ENCODE measurements at places on chromosomes 7 and 10.

DNA sequence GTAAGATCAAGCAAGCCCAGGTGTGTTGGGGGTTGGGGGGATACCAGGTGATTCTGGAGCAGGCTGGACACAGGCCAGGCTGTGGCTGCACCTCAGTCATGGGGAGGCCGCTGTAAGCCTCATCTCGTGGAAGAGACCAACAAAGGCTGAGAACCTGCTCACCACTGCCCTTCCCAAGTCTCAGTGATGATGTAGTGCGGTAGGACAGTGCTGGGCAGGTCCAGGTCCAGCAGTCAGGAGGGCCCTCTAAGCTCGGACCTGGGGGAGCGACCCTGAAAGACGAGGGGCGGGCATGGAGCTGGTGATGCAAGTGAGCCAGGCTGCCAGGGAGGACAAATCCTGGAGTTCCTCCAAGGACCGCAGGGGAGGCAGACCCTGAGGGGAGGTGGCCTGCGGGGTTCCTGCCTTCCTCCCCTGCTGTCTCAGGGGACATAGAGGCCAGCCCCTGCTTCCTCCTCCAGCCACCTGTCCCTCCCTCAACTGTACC lies 3.3 kb upstream of the PWWP2B start:
- DNase-seq, result no peak

DNA sequence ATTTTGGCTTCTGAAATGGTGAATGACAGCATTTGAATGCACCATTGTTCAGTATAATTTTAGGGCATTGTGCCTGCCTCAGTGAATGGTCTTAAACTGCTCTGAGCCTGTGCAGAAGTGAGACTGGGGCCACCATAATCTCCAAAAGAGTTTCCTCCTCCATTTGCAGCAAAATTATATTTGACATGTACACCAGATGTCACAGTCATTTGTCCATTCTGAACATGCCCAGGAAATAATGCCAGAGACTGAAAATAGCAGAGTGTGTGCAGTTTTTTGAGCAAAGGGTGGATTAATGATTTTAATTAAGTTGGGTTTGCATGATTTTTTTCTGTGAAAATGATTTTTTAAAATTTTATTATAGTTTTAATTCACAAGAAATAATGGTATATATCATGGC lies 26.4 kb upstream of the SLC35B4 start:
- DNase-seq, result no peak

DNA sequence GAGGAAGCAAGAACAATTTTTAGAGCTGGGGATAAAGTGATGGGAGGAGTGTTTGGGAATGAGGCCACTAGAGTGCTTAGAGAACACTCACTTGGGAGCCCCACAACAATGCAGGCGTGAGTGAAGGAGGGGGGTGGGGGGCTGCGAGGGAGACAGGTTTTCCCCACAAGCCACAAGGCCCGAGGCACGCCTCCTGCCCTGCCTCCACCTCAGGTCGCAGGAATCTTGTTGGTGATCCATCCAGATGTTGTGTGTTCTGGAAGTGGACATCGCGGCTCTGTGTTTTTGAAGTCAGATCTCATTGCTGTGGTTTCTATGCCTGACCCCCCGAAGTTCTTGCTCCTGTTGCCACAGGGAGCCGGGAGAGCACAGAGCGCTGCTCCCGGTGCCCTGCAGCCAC lies 178.0 kb upstream of the BMPER start:
- no peak for DNase-seq

DNA sequence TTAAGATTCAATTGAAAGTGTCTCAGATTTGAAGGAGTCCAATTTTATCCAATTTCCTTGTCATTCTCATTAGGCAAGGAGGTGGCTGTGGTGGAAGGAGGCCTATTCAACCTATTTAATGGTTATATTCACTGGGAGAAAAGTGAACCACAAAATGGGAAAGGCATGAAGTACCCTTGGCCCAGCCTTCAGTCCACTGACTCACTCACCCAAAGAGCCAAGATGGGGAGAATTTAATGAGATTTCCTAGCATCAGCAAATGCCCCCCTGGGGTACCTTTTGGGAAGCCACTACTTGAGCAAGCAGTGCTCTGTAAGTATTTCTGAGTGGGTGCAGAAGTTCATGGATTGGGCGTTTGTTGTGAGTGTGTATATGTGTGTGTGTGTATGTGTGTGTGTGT lies 144.1 kb downstream of the NRP1 start:
- DNase-seq, result no peak

- no peak for DNase-seq
Measured at GRCh38 chr7:107824858-107825257, 21.8 kb upstream of the SLC26A3 start.

DNA sequence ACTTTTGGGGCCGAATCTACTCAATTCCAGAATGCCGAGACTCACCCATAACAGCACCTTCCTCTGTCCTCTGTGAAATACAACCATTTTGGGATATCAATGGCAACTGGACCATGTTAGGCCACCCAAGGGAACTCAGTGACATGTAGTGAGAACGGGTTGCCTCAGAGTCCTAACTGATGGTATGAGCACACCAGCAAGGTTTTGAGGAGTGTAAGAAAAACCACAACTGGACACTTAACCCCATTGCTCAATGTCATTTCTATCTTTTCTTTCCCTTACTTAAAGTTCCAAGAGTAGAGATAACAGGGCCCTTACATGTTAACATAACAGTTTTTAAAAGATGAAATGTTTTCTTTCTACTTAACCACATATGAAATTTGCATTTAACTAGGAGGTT lies 67.1 kb downstream of the TNS3 start:
- DNase-seq, result no peak

- DNase-seq, result no peak
Measured at GRCh38 chr7:18128846-18129245, 101.2 kb upstream of the PRPS1L1 start.

GRCh38 chr10:97932932-97933530 lies 83.4 kb downstream of the GOLGA7B start:
- DNase-seq, result no peak

GRCh38 chr7:66901941-66902843 lies 18.8 kb upstream of the TMEM248 start:
- no peak for DNase-seq

DNA sequence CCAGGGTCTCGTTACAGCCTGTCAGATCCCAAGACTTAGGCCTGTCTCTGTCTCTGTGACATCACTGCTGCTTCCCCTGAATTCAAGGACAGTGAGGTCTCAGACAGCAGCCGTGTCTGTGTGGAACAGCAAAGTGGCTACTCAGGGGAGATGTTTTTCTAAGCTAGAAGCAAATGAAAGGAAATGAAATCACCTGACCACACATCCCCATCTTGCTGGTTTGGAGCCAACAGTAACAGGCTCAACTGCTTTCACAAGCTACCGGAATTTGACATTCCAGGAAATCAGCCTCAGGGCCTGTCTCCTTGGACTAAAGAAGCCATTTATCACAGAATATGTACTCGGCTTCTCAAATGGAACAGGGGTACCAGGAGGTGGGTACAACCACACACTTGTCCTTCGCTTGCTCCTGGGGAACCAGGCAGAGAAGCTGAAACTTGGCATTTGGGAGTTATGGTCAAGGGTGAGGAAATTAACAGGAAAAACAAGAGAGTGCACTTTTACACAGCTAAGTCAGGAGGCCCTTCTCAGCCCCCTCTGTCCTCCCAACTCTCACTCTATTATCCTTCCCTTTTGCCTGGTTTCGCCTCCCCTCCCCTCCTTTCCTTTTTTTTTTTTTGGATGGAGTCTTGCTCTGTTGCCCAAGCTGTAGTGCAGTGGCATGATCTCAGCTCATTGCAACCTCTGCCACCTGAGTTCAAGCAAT lies 73.2 kb downstream of the SPDYE5 start:
- peak; percentile 47 for DNase-seq

DNA sequence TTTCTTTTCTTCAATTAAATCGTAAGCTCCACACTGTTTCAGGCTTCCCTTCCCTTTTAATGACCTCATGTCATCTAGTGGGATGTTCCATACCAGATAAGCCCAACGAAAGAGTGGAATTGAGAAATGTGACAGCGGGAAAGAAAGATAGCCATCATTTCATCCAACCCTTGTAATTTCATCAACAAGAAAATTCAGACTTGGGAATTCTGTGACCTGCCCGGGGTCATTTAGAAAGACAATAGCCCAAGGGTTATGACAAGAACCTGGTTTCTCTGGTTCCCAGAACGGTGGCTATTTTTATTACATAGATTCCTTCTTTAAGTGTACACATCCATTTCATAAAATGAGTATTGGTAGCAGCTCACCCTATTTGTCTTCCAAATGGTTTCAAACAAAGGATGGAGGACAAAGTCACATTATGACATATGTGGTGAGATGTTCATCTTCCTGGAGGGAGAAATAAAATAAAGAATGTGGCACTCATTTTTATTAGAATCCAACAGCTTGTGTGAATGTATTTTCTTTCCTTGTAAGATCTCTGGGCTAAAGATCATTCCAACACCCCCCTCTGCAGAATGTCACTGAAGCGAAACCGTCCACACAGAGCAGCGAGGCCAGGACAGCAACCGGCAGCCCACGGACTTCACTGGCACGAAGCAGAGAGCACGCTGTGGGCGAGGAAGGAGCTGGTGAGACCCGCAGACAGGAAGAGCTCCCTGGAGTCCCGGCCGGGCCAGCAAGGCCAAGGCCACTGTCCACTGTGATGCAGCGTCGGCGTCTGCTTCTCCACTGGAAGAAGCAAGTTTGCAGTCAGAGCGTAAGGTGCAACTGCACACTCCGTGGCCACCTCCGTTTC lies 199.9 kb downstream of the KLF6 start:
- DNase-seq, result no peak

DNA sequence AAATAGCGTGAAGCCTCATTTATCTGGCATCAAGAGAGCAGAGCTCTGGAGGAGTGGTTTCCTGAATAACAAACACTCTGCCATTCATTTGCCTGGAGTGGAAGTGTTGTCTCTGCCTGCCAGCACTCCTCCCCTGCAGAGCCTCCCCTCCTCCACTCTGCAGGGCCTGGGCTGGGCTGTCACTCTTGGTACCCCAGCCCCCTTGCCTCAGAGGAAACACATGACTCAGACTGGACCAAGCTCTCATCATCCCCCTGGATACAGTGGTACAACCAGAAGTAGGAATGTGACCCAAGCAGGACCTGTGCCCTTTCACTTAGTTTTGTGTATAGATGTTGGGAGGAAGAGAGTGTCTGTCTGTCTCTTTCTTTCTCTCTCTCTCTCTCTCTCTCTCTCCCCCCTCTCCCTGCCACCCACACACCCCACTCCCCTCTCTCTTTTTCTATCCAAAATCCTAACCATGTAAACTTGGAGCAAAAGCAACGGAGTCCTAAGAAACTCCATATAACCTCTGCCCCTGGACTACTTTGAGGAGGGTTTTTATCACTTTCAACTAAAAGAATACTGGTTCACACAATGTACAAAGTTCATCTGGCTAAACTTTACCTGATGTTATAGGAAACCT lies 43.9 kb downstream of the DOCK4 start:
- DNase-seq, result peak; percentile 95

DNA sequence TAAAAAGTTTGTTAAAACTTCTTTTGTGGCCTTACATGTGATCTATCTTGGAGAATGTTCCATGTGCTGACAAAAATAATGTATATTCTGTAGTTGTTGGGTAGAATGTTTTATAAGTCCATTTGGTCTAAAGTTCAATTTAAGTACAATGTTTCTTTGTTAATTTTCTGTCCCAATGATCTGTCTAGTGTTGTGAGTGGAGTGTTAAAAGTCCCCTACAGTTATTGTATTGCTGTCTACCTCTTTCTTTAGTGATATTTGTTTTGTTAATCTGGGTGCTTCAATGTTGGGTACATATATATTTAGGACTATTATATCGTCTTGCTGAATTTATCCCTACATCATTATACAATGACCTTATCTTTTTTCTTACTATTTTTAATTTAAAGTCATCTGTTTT lies 6.9 kb downstream of the TMEM140 start:
- no peak for DNase-seq

GRCh38 chr7:1537535-1538412 lies 7.3 kb downstream of the MAFK start:
- peak; percentile 22 for DNase-seq

DNA sequence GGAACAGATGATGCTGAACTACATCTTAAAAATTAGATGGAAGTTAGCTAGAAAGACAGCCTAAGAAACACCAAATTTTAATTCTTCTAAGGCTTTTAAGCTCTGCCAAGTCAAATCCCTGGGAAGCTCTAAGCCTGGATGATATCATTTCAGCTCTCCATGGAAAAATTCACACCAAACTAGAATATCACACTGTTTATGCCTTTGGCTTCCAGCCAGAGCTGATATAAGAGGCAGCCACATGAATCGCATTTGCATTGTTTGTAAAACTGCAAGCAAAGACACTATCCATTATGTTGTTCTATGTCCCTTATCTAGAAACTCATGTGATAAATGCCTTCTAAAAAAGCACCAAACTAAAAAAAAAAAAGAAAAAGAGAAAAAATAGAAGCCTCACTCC lies 430.4 kb downstream of the GRID1 start:
- DNase-seq, result no peak

DNA sequence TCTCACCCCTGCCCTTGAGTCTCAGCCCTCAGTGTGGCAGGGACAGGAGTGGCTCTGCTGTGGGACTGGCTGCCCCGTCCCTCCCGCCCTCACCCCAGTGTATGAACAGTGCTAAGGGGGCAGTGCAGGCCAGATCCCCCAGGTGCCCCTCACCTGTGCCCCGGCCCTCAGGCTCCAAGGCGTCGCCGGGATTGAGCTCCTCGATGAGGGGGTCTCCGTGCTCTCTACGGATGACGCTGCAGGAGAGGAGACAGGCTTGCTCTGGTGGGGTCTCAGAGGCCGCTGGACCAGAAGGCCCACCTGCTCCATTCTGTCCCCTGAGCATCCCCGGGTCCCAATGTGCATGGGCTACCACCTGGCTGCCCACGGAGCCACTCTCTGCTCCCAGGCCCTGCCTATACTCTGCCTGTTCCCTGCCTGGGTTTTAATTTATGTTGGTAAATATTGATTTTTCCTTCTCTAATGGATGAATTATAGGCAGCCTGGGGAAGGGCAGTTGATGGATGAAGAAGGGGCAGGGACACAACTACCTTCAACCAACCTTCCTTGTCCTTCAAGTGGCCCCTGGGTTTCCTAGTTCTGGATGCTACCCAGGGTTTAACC lies 47.2 kb downstream of the GOLGA7B start:
- DNase-seq, result peak; percentile 40

GRCh38 chr10:21180604-21181003 lies 283.5 kb upstream of the NEBL start:
- DNase-seq, result no peak

DNA sequence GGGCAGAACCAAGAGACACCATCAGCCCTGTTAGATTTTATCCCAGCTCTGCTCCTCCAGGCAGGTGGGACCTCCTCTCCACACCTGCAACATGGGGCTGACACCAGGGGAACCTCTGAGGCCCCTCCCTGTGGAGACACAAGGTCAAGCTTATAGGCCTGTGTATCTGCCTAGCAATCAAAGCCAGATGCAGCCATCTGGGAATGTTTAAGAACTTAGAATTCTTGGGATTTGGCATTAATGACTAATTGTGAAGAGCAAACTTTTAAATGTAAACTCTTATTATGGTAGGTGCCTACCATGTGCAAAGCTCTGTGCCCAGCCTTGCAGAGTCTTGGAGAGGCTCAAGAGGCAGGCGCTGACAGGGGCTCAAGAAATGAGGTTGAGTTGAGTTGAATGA lies 52.1 kb downstream of the TBATA start:
- no peak for DNase-seq

DNA sequence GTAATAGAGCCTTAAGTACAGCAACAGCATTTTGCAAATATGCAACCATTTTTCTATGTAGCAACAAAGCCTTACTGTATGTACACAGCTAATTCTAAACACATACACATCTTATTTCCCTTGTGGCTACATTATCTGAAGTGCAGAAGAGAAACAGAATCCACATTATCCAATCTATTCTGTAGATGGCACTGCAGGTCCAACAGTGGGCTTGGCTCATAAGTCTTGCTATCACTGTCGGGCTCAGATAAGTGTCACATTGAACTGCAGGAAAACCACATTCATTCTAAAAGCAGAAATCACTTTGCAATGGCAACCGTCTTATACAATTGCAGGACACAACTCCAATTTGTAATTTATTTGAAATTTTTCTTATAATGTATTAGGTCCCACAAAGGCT lies 109.8 kb upstream of the NOBOX start:
- DNase-seq, result peak; percentile 90
